Mesothelial cell of epicardium (in vitro differentiated cells): ENCODE measurements at places on chromosomes 5 and 9. TPM values are rescaled to one million over a fixed set of nuclear protein-coding genes. Genes with fewer than 3 reads are reported as not detected.

THG1L gene
- 17.8 to 19.2 TPM (median 18.0 TPM) in 3 replicates for total RNA-seq

INPP5E gene
- 22.1 to 24.6 TPM (median 23.3 TPM) in 3 replicates for total RNA-seq

AQP7 gene
- total RNA-seq = 0.44 to 1.7 TPM (median 1.3 TPM) in 3 replicates

INSL6 gene
- total RNA-seq = not detected in 3 replicates

DNA sequence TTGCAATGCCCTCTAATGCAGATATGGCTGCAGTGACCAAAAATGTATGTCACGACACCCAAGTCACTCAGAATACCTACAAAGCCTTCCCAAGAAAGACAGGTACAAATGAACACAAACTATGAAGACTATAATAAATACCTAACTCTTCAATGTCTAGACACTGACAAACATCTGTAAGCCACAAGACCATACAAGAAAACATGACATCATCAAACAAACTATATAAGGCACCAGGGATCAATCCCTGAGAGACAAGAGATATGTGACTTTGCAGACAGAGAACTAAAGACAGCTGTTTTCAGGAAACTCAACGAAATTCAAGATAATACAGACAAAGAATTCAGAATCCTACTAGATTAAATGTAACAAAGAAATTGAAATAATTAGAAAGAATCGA, 603.7 kb downstream of the CDH9 start:
- no peak overlapping the region for H3K4me3 ChIP-seq
- H3K27me3 ChIP-seq = peaks cover 14% of the 10 kb centered on the region
- H3K4me1 ChIP-seq = no peaks in the 10 kb centered on the region
- no peak overlapping the region for H3K27ac ChIP-seq
- no peak for DNase-seq
- H3K36me3 ChIP-seq = no peaks in the 10 kb centered on the region

DNA sequence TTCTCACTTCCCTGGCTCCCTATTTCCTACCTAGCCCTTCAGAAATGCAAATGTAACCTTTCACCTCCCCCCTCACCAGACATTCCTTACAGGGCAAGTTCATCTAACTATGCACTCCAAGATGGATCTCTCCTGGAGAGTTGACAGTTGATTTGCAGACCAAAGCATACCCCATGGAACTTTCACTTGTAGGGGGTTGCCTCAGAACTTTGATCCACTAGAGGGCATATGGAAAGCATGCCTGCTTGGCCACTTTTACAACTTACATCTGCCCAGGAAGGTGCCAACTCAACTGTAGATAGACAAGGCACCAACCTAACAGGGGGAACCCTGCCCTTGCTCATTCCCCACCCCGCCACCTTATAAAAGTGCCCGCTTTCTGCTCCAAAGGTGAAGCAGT, 187.8 kb downstream of the NXNL2 start:
- no peak for DNase-seq
- no peaks in the 10 kb centered on the region for H3K36me3 ChIP-seq
- H3K4me1 ChIP-seq = peaks cover 6% of the 10 kb centered on the region
- no peak overlapping the region for H3K27ac ChIP-seq
- H3K4me3 ChIP-seq = no peak overlapping the region
- H3K27me3 ChIP-seq = peaks cover 1% of the 10 kb centered on the region

- no peak for DNase-seq
- no peak overlapping the region for H3K27ac ChIP-seq
- H3K4me3 ChIP-seq = no peak overlapping the region
- no peaks in the 10 kb centered on the region for H3K4me1 ChIP-seq
Measured at GRCh38 chr5:21774801-21775200, 1078.3 kb downstream of the CDH12 start.

- H3K36me3 ChIP-seq = no peaks in the 10 kb centered on the region
- H3K27me3 ChIP-seq = peaks cover 90% of the 10 kb centered on the region
- no peak overlapping the region for H3K4me3 ChIP-seq
- H3K27ac ChIP-seq = no peak overlapping the region
- no peak for DNase-seq
- H3K4me1 ChIP-seq = peaks cover 4% of the 10 kb centered on the region
Measured at GRCh38 chr9:83536332-83536731, 1.9 kb downstream of the FRMD3 start.

GRCh38 chr5:60826653-60827052, 17.4 kb downstream of the ELOVL7 start:
- DNase-seq = no peak
- no peaks in the 10 kb centered on the region for H3K36me3 ChIP-seq
- no peak overlapping the region for H3K4me3 ChIP-seq
- H3K4me1 ChIP-seq = no peaks in the 10 kb centered on the region
- H3K27ac ChIP-seq = no peak overlapping the region

DNA sequence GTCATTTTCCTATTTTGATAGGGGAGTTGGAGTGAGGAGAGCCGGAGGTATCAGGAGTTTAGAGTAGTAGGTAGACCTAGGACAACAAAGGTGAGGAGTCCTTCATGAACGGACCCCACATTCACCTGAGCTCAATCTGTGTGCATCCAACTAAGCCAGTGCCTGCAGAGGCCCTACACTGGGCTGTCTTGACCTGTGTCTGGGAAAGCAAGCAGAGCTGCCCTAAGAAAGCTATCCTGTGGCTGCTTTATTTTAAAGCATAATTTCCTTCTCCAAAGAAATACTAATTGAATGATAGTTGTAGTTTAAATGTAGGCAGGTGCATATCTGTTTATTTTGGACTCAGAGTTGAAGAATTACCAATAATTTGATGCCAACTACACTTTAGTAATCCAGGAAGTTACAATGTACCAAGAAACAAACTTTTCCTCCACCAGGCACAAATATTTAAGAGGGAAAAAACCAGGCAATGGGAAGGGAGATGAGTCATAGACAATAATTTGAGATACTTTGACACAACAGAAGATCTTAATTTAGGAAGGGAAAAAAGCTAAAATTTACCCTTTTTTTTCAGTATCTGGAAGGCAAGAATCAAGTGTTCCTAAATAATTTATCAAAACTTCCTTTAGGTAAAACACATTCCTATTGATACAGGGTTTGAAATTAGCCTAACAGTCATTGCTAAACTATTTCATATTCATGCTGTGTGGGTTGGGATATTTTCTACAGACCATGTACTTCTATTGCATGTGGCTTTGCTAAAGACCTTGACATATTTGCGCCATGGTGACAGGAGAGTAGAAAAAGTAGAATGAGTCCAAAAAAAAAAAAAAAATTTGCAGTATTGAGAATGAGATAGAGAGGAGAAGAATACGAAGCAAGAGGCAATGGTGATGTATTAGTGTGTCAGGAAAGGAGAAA, 376.6 kb upstream of the TUSC1 start:
- no peaks in the 10 kb centered on the region for H3K36me3 ChIP-seq
- H3K27me3 ChIP-seq = no peaks in the 10 kb centered on the region
- no peak for DNase-seq
- peaks cover 3% of the 10 kb centered on the region for H3K4me1 ChIP-seq

GRCh38 chr5:100188778-100189177, 346.4 kb upstream of the FAM174A start:
- no peaks in the 10 kb centered on the region for H3K4me1 ChIP-seq
- H3K4me3 ChIP-seq = no peak overlapping the region
- no peaks in the 10 kb centered on the region for H3K27me3 ChIP-seq
- H3K36me3 ChIP-seq = no peaks in the 10 kb centered on the region

DNA sequence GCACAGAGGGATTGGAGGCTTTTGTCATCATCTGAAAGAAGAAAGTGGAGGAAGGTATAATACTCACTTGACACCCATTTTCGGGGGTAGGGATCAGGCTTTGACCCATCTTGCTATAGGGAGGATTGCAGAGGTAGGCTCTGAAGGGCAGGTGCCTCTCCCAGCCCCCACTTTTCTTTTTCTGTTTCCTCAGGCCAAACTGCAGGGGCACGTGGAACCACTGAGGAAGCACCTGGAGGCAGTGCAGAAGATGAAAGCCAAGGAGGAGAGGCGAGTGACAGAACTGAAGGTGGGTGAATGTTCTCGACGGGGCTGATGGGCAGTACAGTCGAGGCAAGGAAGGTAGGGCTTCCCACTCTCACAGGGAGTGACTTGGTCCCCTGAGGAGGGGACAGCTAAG, 7.5 kb downstream of the TRIM41 start:
- H3K27me3 ChIP-seq = no peaks in the 10 kb centered on the region
- no peak overlapping the region for H3K4me3 ChIP-seq
- no peak overlapping the region for H3K27ac ChIP-seq
- no peak for DNase-seq
- peaks cover 21% of the 10 kb centered on the region for H3K36me3 ChIP-seq

GRCh38 chr9:19642256-19642655, 146.6 kb downstream of the SLC24A2 start:
- no peak for DNase-seq
- peaks cover 10% of the 10 kb centered on the region for H3K27me3 ChIP-seq
- no peaks in the 10 kb centered on the region for H3K36me3 ChIP-seq
- H3K27ac ChIP-seq = no peak overlapping the region
- no peaks in the 10 kb centered on the region for H3K4me1 ChIP-seq
